ENCODE measurements at places on chromosomes 7 and 10. TPM values are rescaled to one million over a fixed set of nuclear protein-coding genes. Genes with fewer than 3 reads are reported as not detected.

The SLC16A12 gene
- total RNA-seq, result 0.16 TPM

The TMEM130 gene
- 1.3 TPM for total RNA-seq

The LDB3 gene
- 0.09 TPM for total RNA-seq

The SORBS1 gene
- 0.16 TPM for total RNA-seq

The ADRB1 gene
- not detected for total RNA-seq

The AIFM2 gene
- total RNA-seq, result 9.0 TPM

The CDNF gene
- total RNA-seq, result 1.5 TPM

The GTF2IRD1 gene
- 6.6 TPM for total RNA-seq

The NHLRC2 gene
- total RNA-seq, result 6.9 TPM

The HOXA2 gene
- 0.43 TPM for total RNA-seq

The GPER1 gene
- 3.6 TPM for total RNA-seq

The GJD4 gene
- total RNA-seq, result not detected

The CTTNBP2 gene
- total RNA-seq, result 16.3 TPM

The TEX36 gene
- not detected for total RNA-seq

The TMEM229A gene
- not detected for total RNA-seq

The CLDN4 gene
- 0.43 TPM for total RNA-seq

The ARHGEF35 gene
- total RNA-seq, result 2.5 TPM

The ENTPD7 gene
- total RNA-seq, result 7.6 TPM

The PCDH15 gene
- not detected for total RNA-seq

The SPDYE5 gene
- total RNA-seq, result not detected

The GALNT11 gene
- 51.8 TPM for total RNA-seq

The CYP3A7 gene
- 1.1 TPM for total RNA-seq

The PCGF5 gene
- 12.6 TPM for total RNA-seq

The C10orf67 gene
- not detected for total RNA-seq

The IDI2 gene
- not detected for total RNA-seq

The CWF19L1 gene
- 15.1 TPM for total RNA-seq

The NACAD gene
- total RNA-seq, result 1.7 TPM

The RBP4 gene
- not detected for total RNA-seq

The GPR158 gene
- not detected for total RNA-seq

The ITGA8 gene
- total RNA-seq, result under 0.01 TPM

The AKR1C4 gene
- total RNA-seq, result not detected

The MYL7 gene
- not detected for total RNA-seq

The ARHGEF5 gene
- 0.63 TPM for total RNA-seq

The ELMO1 gene
- 0.16 TPM for total RNA-seq

The LFNG gene
- 1.4 TPM for total RNA-seq

The TRIP6 gene
- 73.1 TPM for total RNA-seq

The GAD2 gene
- total RNA-seq, result not detected

The MKI67 gene
- total RNA-seq, result 1.7 TPM

The PPP1R17 gene
- under 0.01 TPM for total RNA-seq

The NOS3 gene
- total RNA-seq, result 0.17 TPM

Measured in bronchial smooth muscle cell (primary cell).